ENCODE measurements at places on chromosomes 1 and 21.

- DNase-seq, result no peak
Measured at GRCh38 chr1:1563688-1564087, 11.0 kb downstream of the SSU72 start.

DNA sequence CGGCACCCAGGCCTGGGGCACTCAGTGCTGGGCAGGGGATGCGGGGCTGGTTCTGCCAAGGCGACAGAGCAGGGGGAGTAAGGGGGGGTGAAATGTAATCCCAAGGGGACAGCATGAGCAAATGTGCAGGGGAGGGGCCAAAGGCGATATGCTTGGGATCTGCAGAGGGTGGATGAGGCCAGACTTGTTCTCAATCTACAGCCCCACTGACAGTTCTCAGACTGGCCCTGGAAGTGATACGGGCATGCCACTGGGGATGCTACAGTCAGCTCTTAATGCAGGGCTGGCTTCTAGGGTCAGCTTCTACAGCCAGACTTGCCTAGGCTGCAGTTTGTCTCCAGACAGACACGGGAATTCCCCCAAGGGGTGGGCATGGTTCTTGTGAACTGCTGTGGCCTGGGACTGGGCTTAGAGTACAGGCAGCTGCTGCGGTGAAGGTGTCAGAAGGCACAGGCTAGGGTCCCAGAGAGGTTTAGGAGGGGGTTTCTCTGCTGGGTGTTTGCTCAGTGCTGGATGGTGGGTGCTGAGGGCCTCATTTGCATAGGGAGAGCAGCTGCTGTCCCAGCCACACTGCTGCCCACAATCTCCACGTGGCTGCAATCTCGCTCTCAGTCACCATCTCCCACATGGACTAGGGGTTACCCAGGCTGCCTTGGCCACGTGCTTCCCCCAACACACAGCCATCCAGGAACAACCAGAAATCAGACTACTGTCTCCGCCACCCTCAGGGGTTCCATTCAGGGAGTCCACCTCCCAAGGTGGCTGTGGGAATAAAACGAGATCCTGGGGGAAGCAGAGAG is 190.1 kb downstream of the HIVEP3 start:
- DNase-seq, result peak; percentile 30

- DNase-seq, result no peak
Measured at GRCh38 chr1:201026234-201026633, 2.7 kb upstream of the KIF21B start.

GRCh38 chr1:173064011-173064410 is 13.3 kb upstream of the TNFSF18 start:
- DNase-seq, result no peak

DNA sequence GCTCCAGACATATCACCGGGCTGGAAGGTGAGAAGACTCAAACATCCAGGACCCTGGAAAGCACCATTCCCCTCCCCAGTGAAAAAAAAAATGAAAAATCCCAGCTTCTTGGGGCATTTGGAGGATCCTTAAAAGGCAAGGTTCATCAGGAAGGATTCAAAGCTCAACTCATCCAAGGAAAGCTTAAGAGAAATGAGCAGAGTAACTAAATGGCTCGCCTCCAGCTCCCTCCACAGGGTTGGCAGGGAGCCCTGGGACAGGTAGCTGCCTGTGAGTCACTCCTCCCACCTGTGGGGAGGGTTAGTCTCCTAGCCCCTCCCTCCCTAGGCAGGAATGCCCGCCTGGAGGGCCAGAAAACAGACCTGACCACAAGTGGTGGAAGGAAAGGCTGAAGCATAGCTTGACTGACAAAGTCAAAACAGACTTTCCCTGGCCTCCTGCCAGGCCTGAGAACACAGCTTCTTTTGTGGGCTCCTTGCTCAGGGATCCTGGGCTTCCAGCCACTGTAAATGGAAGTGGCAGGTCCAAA is 712 bp upstream of the LAMB3 start:
- DNase-seq, result no peak

- no peak for DNase-seq
Measured at GRCh38 chr1:2595261-2595811, 8.8 kb downstream of the PRXL2B start.

Data from T-helper 2 cell (primary cell).